ENCODE measurements at places on chromosomes 1 and 21. TPM values are rescaled to one million over a fixed set of nuclear protein-coding genes. Genes with fewer than 3 reads are reported as not detected.
A peak's percentile ranks its signal among the peaks of the same experiment; 100 is the strongest.

GRCh38 chr1:53340660-53341520, 13.0 kb upstream of the LRP8 start:
- no peak for DNase-seq
- H3K27ac ChIP-seq = no peak overlapping the region
- H3K27me3 ChIP-seq = no peaks in the 10 kb centered on the region
- peaks cover 4% of the 10 kb centered on the region for H3K4me1 ChIP-seq

- H3K27ac ChIP-seq = no peak overlapping the region
- no peak overlapping the region for H3K4me3 ChIP-seq
- H3K4me1 ChIP-seq = no peaks in the 10 kb centered on the region
- no peaks in the 10 kb centered on the region for H3K36me3 ChIP-seq
- peaks cover 23% of the 10 kb centered on the region for H3K27me3 ChIP-seq
These were observed 39.0 kb downstream of the SLC44A3 start for GRCh38 chr1:94859174-94859573.

- no peak for DNase-seq
- H3K4me3 ChIP-seq = no peak overlapping the region
- peaks cover 25% of the 10 kb centered on the region for H3K27me3 ChIP-seq
- H3K27ac ChIP-seq = no peak overlapping the region
- no peaks in the 10 kb centered on the region for H3K36me3 ChIP-seq
- H3K4me1 ChIP-seq = no peaks in the 10 kb centered on the region
These were observed 70.7 kb upstream of the CXADR start for GRCh38 chr21:17442165-17442564.

DNA sequence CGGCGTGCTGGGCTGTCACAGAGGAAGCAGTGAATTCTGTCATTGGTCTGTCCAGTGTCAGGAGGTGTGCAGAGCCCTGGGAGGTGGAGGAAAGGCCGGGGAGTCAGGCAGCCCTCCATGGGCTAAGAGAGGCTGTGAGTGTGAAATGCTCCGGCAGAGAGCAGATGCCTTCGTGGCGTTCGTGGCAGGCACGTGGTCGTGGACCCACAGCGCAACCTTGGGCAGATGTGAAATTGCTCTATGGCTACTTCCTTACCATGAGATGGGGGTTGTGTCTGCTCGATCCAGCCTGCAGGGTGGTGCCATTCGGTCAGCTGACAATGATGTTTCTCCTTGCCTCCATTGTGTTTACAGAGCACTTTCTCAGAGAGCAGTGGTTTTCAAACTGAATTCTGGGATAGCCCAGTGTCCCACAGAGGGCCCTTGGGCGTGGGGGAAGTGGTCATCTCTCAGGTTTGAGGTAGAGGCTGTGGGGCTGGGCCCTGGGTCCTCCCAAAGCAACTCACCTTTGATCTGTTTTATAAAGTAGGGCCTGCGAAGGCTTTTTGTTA, 27.9 kb downstream of the TNFRSF1B start:
- no peaks in the 10 kb centered on the region for H3K27me3 ChIP-seq
- peaks cover 44% of the 10 kb centered on the region for H3K4me1 ChIP-seq
- peak overlapping the region; percentile 75 for H3K27ac ChIP-seq

The KRTAP11-1 gene
- not detected for total RNA-seq
